ENCODE measurements at places on chromosomes 6 and 20.

DNA sequence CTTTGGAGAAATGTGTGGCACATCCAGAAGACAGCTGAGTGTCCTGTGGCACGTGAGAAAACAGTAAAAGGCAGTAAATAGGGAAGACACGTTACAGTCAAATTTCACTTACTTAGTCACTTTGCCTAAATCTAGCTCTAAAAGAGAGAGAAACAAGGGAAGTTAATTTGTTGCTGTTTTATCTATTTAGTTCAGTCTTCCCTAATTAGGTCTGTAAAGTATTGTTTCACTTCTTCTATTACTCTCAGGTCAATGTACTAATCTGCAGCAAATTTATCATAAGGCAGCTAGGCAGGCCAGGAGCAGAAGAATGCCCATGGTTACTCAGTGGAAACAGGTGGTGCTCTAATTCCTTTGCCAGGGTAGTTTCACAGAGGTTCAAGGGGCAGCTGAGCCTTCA is 124.3 kb upstream of the CNR1 start:
- DNase-seq = no peak

- DNase-seq = no peak
These were observed 1420.2 kb downstream of the GRIK2 start for GRCh38 chr6:102813489-102814275.

GRCh38 chr6:144310765-144311164 is 25.6 kb downstream of the UTRN start:
- DNase-seq = peak; percentile 91

GRCh38 chr20:16599257-16599656 is 26.0 kb upstream of the KIF16B start:
- no peak for DNase-seq

GRCh38 chr6:51932956-51933355 is 154.5 kb downstream of the PKHD1 start:
- DNase-seq = no peak

GRCh38 chr6:119552021-119552420 is 202.5 kb upstream of the MAN1A1 start:
- no peak for DNase-seq

- no peak for DNase-seq
These were observed 312.4 kb downstream of the GRIK2 start for GRCh38 chr6:101705866-101706265.

DNA sequence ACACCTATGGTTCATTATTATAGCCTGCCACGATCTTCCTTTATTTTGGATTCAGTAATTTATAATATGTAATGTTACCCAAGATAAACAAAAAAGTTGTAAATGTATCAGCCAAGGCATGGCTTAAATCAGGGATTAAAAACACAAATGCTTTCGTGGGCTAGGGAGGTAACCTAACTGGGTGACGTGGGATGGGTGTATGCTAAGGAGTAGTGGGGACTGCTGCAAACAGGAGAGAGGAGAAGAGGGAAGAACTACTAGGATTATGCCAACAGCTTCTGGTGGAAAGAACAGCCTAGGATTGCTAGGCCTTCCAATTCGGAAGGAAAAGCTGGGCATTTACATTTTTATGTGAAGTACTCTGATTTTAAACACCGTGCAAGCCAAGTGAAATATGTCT is 244.8 kb upstream of the POU3F2 start:
- no peak for DNase-seq

DNA sequence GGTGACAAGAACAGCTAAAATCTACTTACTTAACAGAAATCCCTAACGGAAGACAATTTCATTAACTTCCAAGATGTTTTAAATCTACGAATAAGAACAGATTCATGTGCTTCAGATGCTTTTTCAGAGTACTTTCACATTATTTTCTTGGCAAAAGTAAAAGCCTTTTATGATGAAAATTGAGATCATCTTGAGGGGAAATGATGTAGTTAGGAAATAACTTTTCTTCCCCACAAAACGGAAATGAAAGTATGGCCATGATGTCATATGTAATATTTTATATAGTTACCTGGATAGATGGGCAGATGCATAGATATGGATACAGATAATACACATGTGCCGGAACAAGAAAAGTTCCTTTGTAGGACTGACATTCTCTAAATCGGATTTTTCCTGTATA is 32.8 kb downstream of the SASH1 start:
- DNase-seq = no peak

GRCh38 chr6:168358842-168359420 is 39.4 kb upstream of the DACT2 start:
- DNase-seq = no peak

GRCh38 chr20:46690219-46691106 is 1.2 kb upstream of the TP53RK start:
- no peak for DNase-seq

DNA sequence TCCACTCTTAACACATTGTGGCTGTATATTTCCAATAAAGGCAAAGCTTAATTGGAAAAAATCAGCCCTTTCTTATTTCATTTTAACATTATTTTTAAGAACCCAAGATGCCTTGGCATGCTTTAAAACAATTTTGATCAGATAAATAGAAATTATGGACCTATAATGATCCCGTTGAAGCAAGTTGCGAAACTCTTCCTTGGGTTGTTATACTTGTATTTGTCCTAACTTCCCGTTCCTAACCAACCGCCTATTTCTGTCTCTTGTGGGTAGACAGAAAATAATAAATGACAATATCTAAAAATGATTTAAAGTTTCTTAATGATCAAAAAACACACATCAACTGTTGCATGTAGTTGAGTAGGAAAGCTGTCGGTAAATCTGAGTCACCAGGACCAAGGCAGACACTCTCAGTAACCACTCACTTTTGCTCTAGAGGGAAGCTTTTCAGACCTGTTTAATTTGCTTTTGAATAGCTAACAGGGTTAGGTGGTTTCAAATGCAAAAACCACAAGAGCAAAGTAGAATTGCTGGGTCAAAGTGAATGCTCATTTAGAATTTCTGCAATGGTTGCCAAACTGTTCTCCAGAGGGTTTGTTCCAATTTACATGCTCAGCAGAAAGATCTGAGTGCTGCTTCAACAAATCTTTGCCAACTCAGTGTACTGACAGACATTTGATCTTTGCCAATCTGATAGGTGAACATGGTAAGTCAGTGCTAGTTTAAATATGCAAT is 34.2 kb upstream of the KCNK5 start:
- DNase-seq = peak; percentile 63

DNA sequence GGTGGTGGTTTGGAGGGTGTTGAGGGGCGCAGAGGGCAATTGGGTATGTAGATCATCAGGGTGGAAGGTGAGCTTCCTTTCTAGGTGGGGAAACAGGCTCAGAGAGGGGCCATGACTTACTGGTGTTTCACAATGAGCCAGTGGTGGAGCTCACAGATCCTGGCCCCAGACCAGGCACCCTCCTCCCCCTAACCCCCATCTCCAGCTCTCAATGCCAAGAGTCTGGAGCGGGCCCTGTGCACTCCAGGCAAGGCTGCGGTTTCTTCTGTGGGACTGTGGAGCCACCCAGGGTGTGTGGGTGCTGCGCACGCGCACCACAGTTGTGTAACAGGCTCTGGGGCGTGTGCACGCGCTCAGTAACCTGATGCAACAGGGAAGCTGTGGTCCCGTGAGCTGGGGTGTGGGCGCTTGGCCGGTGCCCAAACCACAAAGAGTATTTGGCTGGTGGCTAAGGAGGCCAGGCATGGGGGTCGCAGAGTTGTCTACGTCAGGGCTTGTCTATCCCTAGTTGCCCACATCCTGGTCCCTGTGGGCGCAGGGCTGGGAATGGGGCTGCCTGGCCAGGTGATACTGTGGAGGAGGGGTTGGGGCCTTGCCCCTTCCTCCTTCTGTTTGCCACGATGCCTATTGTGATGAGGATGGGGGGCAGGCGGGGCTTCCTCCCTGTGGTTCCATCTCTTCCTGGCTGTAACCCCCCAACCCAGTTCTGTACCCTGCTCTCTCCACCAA is 37.5 kb upstream of the MRPS18A start:
- DNase-seq = peak; percentile 85

DNA sequence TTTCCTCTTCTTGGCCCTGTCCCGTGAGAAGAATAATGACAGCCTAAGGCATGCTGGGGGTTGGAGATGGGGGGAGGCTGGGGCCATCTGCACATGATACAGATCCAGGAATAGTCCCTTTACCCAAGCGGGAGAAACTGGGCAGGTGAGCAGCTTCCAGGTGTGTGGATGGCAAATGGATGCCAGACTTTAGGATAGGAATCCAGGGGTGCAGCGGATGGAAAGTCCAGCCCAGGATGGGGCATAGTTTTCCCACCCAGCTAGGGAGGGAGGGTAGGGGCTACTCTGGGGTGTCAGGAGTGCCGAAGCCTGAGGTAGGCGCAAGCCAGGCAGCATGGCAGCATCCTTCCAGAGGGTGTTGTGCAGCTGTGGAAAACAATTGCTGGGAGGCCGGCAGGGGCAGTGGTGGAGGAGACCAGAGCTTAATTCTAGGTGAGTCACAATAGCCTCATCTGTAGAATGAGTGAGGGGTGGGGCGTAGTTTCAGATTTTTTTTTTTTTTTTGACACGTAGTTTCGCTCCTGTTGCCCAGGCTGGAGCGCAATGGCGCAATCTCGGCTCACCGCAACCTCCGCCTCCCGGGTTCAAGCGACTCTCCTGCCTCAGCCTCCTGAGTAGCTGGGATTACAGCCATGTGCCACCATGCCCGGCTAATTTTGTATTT is 15.4 kb upstream of the FAM110A start:
- no peak for DNase-seq

GRCh38 chr20:43248341-43248740 is 58.6 kb upstream of the PTPRT start:
- DNase-seq = no peak

- peak; percentile 56 for DNase-seq
These were observed 128.6 kb upstream of the SLC22A23 start for GRCh38 chr6:3585320-3585935.

GRCh38 chr6:147637620-147638195 is 129.2 kb downstream of the SAMD5 start:
- DNase-seq = no peak

DNA sequence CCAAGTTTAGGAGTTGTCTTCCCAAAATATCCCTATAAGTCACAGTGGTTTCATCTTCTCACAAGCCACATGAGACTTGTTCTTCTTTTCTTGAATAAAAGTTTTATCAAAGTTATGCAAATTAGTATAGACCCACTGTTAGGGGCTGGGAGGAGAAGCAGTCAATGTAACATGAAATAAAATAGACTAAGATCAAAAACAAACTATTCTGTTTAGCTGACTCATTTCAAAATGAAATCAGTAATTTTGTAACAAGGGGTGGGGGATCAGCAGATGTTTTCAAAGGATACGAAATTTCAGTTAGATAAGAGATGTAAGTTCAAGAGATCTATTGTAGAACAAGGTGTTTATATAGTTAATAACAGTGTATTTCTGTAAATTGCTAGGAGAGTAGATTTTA is 339.6 kb upstream of the PRDM1 start:
- peak; percentile 75 for DNase-seq

GRCh38 chr6:13072686-13073347 is 255.5 kb downstream of the TBC1D7 start:
- no peak for DNase-seq

DNA sequence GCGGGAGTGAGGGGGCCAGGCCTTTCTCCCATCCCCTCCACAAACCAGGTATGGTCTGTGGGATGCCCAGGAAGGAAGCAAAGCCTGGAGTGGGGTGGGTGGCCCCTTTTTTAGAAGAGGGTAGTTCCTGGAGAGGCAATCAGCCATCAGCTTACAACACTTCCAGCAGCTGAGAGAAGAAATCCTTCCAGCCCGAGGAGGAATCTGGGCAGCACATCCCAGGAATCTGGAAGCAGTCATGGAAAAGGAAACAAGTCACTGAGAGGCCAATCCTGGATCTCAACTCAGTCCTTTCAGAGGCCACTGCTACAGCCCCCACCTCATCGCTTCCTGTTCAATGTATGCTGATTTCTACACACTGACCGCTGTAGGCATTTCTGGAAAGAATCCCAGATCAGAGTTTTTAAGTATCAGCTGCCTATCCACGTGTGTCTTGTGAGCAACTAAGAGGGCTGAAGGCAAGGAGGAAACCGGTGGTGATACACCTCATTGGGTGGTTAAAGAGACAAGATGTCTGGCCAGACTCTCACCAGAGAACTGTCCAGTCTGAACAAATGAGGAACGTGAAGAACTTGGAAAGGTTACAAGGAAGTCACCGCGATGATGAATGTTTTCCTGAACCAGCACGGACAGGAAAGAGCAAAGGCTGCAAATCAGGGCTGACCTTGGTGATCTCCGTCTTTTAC is 92.9 kb upstream of the SHLD1 start:
- no peak for DNase-seq

DNA sequence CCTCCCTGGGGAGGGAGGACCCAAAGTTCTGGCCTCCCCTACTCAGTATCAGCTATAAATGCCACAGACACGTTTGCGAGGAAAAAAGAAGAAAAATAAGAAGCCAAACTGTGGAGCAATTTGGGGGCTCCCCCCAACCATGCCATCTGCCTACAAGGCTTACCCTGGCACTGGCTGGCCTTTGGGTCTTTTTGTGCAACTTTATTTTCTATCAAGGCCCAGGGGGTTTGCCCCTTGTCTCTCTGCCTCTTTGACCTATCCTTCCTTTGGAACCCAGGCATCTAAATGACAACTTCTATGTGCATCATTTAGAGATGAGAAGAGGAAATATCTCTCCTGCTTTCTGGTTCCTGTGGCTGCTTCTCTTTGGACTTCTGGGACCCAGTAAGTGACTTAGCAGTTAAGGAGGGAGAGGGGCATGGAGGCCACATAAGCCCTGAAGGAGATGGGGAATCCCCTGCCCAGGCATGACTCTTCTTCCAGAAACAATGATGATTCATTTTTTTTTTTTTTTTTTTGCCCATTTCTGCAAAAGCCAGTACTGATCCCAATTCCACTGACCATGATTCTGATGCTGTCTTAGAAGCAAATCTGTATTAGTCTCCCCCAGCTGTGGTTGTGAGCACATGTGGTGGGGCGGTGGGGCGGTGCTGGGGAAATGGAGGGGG is at the start of gene MUC22:
Gene MUC22, plus strand, starts transcription at position 82 of the 668 bp plus-strand sequence. Its CDS starts 233 bp downstream, at position 315.
- DNase-seq = peak; percentile 31

DNA sequence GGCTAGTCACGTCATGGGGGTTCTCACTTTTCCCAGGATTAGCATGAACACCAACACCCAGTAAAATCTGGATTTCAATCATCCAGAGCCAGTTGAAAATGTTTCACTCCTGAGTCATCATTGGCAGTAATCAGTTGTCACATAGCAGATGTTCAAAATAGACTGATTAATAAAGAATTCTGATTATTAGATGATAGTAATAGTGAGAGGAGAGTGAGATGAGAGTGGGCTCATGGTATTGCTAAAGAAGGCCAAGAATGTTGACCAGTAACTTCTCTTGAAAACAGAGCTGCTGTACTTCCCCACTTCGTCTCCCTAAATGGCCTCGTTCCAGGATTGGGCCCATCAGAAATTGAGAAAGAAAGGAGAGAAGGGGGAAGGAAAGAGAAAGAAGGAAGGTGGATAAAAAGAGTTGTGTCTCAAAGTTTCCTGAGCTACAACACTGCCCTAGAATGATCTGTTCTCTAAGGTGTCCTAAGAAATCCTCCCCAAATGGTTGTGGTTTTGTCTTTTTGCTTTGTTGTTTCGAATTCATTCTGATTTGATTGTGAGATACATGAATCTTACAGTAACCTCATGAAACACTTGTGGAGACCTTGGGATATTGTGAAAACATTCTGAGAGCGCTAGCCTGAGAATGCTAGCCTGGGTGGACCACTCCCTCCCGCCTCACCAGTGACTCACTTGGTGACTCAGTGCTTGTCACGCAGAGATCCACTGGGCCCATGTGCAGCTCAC is 502.2 kb upstream of the JARID2 start:
- DNase-seq = peak; percentile 96
